ENCODE measurements at places on chromosomes 3 and 15.

- no peak for DNase-seq
These were observed 240.7 kb upstream of the ST8SIA2 start for GRCh38 chr15:92152983-92153382.

GRCh38 chr3:90092994-90093393 lies 985.6 kb downstream of the EPHA3 start:
- DNase-seq, result no peak

- no peak for DNase-seq
These were observed 320.3 kb downstream of the THSD4 start for GRCh38 chr15:71435552-71435951.

- no peak for DNase-seq
These were observed 9.3 kb downstream of the SECISBP2L start for GRCh38 chr15:49036650-49037545.

DNA sequence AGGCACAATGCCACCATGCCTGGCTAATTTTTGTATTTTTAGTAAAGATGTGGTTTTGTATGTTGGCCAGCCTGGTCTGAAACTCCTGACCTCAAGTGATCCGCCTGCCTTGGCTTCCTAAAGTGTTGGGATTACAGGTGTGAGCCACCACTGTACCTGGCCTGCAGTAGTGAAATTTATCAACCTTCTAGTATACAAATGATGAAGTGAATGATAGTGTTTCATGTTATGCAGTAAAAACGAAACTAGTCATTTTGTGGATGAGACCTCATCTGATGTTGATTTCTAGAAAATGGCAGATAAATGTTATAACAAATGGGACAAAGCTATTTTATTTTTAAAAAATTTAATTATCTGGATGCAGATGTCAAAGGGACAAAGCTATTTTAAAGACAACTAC lies 32.9 kb downstream of the NXPE3 start:
- DNase-seq, result no peak

DNA sequence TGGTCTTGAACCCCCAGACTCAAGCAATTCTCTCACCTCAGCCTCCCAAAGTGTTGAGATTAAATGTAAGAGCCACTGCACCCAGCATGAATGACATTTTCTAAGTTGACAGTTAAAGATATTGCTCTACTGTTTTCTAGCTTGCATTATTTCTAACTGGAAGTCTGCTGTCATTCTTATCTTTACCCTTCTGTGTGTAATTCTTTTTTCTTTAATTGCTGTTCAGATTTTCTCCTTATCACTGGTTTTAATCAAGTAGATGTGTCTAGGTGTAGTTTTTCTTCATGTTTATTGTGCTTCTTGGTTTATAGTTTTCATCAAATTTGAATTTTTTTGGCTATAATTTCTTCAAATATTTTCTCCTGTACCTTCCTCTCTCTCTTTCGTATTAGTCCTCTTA lies 4.9 kb downstream of the PARP15 start:
- DNase-seq, result no peak

GRCh38 chr15:67142092-67142766 lies 76.8 kb downstream of the SMAD3 start:
- DNase-seq, result no peak

DNA sequence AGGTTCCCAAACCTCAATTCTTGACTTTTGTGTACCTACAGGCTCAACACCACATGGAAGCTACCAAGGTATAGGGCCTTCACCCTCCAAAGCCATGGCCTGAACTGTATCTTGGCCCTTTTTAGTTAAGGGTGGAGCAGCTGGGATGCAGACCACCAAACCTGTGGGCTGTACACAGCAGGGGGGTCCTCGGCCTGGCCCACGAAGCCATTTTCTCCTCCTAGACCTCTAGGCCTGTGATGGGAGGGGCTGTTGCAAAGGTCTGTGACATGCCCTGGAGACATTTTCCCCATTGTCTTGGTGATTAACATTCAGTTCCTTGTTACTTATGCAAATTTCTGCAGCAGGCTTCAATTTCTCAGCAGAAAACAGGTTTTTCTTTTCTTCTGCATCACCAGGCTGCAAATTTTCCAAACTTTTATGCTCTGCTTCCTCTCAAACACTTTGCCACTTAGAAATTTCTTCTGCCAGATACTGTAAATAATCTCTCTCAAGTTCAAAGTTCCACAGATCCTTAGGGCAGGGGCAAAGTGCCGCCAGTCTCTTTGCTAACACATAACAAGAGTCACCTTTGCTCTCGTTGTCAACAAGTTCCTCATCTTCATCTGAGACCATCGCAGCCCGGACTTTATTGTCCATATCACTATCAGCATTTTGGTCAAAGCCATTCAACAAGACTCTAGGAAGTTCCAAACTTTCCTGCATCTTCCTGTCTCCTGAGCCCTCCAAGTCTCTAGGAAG lies 90.9 kb upstream of the PLXND1 start:
- no peak for DNase-seq

- no peak for DNase-seq
These were observed 31.5 kb downstream of the CLEC3B start for GRCh38 chr3:45057557-45057956.

DNA sequence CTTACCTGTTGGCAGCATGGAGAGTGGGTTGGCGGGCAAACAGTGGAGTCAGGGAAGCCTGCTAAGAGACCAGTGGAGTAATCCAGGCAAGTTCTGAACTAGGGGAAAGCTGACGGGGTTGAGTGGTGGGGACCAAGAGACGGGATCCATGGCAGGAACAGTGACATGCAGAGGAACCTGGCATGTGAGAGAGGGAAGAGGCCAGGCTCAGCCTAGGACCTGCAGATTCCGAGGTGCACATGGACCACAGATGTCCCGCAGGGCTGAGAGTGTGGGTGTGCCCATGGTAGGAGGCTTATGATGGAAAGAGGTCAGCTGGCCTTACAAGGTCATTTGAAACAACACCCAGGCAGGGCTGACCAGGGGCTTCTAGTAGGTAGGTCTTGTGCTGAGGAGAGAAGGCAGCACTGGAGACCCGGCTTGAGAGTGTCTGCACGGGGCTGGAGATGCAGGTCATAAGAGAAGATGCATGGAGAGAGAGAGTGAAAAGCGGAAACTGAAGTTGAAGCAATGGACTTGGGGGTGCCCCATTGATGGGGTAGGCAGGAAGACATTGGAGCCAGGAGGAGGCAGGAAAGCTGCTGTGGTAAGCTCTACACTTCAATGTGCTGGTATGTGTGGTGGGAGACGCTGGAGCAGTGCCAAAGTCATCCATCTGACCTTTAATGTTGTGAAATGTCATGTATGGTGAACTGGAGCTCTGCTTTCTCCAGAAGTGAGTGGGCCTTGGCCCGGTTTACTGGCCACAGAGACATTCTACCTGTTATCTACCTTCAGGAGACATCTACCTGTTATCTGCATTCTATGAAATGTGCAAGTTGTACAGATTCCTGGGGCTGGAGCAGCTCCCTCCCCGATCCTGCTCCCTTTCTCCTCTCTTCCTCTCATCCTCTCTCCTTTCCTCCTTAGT lies 4.6 kb downstream of the SPSB4 start:
- no peak for DNase-seq

All from left hindlimb (tissue), 1 donor.